Naive B cell (primary cell): ENCODE measurements at places on chromosomes 5 and 9. TPM values are rescaled to one million over a fixed set of nuclear protein-coding genes. Genes with fewer than 3 reads are reported as not detected.

GRCh38 chr9:26551971-26552370 lies 340.6 kb downstream of the CAAP1 start:
- no peak overlapping the region for H3K4me3 ChIP-seq
- no peaks in the 10 kb centered on the region for H3K27me3 ChIP-seq
- no peak for DNase-seq

- H3K4me1 ChIP-seq: no peaks in the 10 kb centered on the region
- H3K27me3 ChIP-seq: peaks cover 58% of the 10 kb centered on the region
- no peak overlapping the region for H3K4me3 ChIP-seq
- H3K36me3 ChIP-seq: peaks cover 4% of the 10 kb centered on the region
- no peak for DNase-seq
These were observed 37.0 kb downstream of the NKX2-5 start for GRCh38 chr5:173198049-173198448.

- no peaks in the 10 kb centered on the region for H3K4me1 ChIP-seq
- peaks cover 33% of the 10 kb centered on the region for H3K36me3 ChIP-seq
- no peak for DNase-seq
- H3K4me3 ChIP-seq: no peak overlapping the region
These were observed 61.4 kb downstream of the FAM78A start for GRCh38 chr9:131214876-131215275.

GRCh38 chr5:14557203-14557770 lies 24.3 kb upstream of the OTULINL start:
- H3K27me3 ChIP-seq: peaks cover 21% of the 10 kb centered on the region
- H3K27ac ChIP-seq: no peak overlapping the region
- DNase-seq: no peak
- H3K4me3 ChIP-seq: no peak overlapping the region

GRCh38 chr9:88531920-88532698 lies 2.9 kb upstream of the NXNL2 start:
- no peak overlapping the region for H3K27ac ChIP-seq
- peaks cover 30% of the 10 kb centered on the region for H3K27me3 ChIP-seq
- H3K4me3 ChIP-seq: no peak overlapping the region
- no peak for DNase-seq
- H3K36me3 ChIP-seq: no peaks in the 10 kb centered on the region

DNA sequence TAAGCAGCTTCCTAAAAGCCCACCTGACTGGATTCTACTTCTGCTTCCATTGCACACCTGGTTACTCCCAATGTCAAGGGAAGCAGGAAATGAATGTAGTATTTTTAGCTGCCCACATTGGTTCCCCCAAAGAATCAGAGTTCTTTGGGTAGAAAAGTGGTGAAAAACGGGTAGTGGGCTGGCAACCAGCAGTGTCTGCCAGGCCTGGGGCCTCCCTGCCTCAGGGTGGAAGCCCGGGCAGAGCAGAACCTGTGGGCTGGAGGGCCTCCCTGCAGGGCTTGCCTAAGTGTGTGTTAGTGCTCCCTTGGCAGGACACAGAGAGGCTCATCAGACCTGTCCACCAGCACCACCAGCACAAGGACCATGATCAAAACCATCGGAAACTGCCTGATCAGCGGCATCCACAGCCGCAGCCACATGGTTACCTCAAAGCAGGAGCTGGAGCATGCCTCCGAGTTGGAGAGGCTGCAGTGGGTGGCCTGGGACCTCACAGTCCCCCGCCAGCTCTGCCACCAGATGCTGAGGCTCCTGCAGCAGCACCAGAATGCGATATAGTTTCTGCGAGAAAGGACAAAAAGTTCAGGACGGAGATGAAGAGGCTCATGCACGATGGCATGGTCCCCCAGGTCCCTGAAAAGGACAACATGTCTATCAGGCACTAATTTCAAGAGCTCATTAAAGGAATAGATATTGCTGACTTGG lies 72.2 kb downstream of the PTPDC1 start:
- H3K27me3 ChIP-seq: no peaks in the 10 kb centered on the region
- no peak for DNase-seq
- peak overlapping the region; percentile 10 for H3K4me3 ChIP-seq
- H3K36me3 ChIP-seq: peaks cover 8% of the 10 kb centered on the region

DNA sequence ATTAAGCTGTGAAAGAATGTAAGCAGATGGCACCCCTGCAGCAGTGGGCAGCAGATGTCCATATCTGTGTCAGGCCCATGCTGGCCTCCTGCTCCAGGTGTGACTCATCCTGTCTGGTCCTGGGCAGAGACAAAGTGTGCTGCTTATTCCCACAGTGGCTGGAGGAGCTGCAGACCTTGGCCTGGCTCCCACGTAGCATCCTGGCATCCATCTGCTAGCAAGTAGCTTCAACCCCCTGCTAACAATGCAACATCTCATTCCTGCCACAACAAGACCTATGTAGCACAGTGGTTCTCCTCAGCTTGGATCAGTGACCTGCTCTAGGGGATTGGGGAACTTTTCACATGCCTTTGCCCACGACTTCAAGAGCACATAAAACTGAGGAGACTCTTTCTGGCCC lies 126.4 kb upstream of the SLC12A2 start:
- DNase-seq: no peak
- peaks cover 11% of the 10 kb centered on the region for H3K36me3 ChIP-seq
- H3K4me1 ChIP-seq: peaks cover 13% of the 10 kb centered on the region
- H3K27ac ChIP-seq: no peak overlapping the region

DNA sequence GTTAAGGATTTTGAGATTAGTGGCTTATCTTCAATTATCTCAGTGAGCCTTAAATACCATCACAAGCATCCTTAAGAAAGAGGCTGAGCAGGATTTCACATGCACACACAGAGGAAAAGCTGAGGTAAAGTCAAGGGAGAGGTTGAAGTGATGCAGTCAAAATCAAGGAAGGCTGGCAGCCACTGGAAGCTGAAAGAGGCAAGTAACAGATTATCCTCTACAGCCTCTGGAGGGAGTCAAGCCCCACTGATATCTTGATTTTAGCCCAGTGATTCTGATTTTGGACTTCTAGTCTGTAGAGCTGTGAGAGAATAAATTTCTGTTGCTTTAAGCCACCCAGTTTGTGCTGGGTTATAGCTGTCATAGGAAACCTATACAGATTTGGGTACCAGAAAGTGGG lies 80.1 kb downstream of the ANKRD31 start:
- peaks cover 32% of the 10 kb centered on the region for H3K36me3 ChIP-seq
- no peaks in the 10 kb centered on the region for H3K4me1 ChIP-seq
- no peak overlapping the region for H3K27ac ChIP-seq
- no peak overlapping the region for H3K4me3 ChIP-seq
- no peaks in the 10 kb centered on the region for H3K27me3 ChIP-seq

- no peak overlapping the region for H3K4me3 ChIP-seq
- peaks cover 19% of the 10 kb centered on the region for H3K27me3 ChIP-seq
- H3K36me3 ChIP-seq: peaks cover 8% of the 10 kb centered on the region
- H3K4me1 ChIP-seq: no peaks in the 10 kb centered on the region
- no peak for DNase-seq
- no peak overlapping the region for H3K27ac ChIP-seq
These were observed 292.7 kb upstream of the SMARCA2 start for GRCh38 chr9:1722404-1722803.

- no peaks in the 10 kb centered on the region for H3K36me3 ChIP-seq
- no peak for DNase-seq
- no peak overlapping the region for H3K4me3 ChIP-seq
These were observed 159.9 kb downstream of the TAF11L14 start for GRCh38 chr5:17794201-17794600.

GRCh38 chr5:173108914-173109313 lies 35.4 kb upstream of the BNIP1 start:
- peaks cover 10% of the 10 kb centered on the region for H3K36me3 ChIP-seq
- no peak overlapping the region for H3K4me3 ChIP-seq
- H3K4me1 ChIP-seq: peaks cover 4% of the 10 kb centered on the region
- H3K27me3 ChIP-seq: no peaks in the 10 kb centered on the region
- peak overlapping the region; percentile 47 for H3K27ac ChIP-seq

DNA sequence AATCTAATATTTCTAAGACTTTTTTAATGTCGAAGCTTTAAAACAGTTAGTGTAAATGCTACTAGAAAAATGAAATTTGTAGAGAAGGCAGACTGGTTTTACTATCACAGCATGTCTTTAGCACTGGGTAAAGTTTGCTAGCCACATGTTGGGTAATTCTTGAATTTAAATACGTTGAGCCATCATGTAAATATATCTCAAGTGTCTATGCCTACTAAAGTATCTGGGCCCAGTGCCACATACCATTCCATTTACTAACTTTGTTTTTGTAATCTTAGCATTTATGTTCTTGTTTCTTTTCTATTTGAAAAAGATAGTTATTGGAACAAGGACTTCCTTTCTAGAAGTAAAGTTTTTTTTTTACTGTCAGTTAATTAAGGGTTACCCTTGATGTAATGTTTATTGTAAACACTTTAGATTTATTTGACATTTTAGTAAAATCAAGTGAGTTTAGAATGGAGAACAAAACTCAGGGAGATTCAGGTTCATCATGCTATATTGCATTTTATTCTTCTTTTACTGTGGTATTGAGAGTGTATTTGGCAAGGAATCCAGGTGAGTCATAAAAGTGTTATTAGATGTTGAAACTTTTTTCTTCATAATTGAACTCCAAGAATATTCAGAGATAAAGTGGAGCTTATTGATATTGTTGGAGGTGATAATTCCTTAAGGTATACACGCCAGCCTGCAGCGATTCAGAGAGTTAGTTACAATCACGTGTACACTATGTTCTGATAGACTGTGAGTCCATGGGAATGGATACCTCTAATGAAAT lies 182.4 kb downstream of the CCDC171 start:
- H3K27ac ChIP-seq: no peak overlapping the region
- H3K4me3 ChIP-seq: no peak overlapping the region
- H3K27me3 ChIP-seq: no peaks in the 10 kb centered on the region

- no peak for DNase-seq
- H3K36me3 ChIP-seq: no peaks in the 10 kb centered on the region
- H3K27ac ChIP-seq: no peak overlapping the region
- H3K4me3 ChIP-seq: no peak overlapping the region
- H3K4me1 ChIP-seq: peaks cover 28% of the 10 kb centered on the region
These were observed 4.6 kb downstream of the VCAN start for GRCh38 chr5:83475935-83476814.

- H3K4me1 ChIP-seq: peaks cover 42% of the 10 kb centered on the region
- DNase-seq: no peak
- H3K4me3 ChIP-seq: peak overlapping the region; percentile 87
- H3K27me3 ChIP-seq: no peaks in the 10 kb centered on the region
These were observed 15.1 kb upstream of the PHF19 start for GRCh38 chr9:120891884-120892747.

- H3K27me3 ChIP-seq: peaks cover 5% of the 10 kb centered on the region
- no peak overlapping the region for H3K27ac ChIP-seq
- DNase-seq: no peak
- H3K4me3 ChIP-seq: no peak overlapping the region
- H3K36me3 ChIP-seq: no peaks in the 10 kb centered on the region
These were observed 282.8 kb upstream of the C9orf72 start for GRCh38 chr9:27856054-27856453.

GRCh38 chr9:22921742-22922141 lies 475.1 kb downstream of the DMRTA1 start:
- no peaks in the 10 kb centered on the region for H3K27me3 ChIP-seq
- no peaks in the 10 kb centered on the region for H3K4me1 ChIP-seq
- H3K27ac ChIP-seq: no peak overlapping the region
- no peaks in the 10 kb centered on the region for H3K36me3 ChIP-seq
- no peak for DNase-seq
- no peak overlapping the region for H3K4me3 ChIP-seq

Gene NR4A3
- 3.3 TPM for polyA plus RNA-seq

Gene LIFR
- polyA plus RNA-seq: not detected

Gene ZNF366
- polyA plus RNA-seq: not detected

Gene DRD1
- polyA plus RNA-seq: not detected

Gene LHX3
- not detected for polyA plus RNA-seq

Gene EIF4EBP3
- 90.3 TPM for polyA plus RNA-seq

Gene GRK6
- 115 TPM for polyA plus RNA-seq
